ENCODE measurements at places on chromosomes 13 and 19.

DNA sequence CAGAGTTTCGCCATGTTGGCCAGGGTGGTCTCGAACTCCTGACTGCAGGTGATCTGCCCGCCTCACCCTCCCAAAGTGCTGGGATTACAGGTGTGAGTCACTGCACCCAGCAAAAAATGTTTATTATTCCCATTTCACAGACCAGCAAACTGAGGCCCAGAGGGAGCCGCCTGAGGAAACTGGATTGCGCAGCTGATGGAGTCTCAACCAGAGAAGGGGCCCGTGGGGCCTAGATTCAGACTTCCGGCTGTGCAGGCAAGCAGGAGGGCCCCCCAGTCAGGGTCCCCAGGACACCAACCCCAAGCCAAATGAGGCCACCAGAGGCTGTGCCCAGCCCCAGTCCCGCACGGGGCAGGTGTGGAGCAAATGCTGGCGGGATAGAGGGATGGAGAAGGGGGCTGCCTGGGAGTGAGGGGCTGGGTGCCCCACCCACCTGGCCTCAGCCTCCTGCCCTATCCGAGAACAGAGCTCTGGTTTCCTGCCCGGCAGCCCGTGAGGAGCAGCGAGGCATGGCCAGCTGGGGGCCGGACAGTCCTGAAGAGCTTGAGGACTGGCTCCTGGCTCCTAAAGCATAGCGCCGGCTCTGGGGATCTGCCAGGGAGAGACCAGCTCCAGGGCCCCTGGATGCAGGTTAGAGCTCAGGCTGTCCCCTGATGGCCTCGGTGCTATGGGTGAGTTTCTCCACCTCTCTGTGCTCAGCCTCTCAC lies 22.0 kb downstream of the MISP start:
- no peak for DNase-seq

DNA sequence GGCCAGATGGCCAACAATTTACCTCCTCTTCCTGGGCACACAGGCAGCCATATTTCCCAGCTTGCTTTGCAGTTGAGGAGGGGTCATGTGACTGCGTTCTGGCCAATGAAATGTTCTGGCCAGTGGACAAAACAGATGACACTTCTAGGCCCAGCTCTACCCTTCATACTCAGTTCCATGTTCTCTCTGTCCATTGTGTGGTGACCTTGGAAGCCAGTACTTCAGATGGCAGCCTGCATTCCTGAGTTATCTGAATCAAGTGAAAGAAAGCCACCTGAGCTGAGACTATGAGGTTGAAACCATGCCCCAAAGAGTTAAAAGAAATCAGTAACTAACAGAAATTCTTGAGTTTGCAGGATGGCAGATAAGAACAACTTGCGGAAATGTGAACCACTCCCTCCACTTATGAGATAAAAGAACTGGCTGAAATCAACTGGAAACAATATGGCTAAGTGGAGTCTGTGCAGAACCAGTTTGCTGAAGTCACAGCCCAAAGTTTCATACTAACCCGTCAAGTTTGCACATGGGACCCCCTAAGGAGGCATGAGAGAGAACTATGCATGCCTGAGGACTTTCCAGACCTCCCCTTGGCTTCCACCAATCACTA lies 8.1 kb downstream of the FAM187B start:
- DNase-seq, result no peak

DNA sequence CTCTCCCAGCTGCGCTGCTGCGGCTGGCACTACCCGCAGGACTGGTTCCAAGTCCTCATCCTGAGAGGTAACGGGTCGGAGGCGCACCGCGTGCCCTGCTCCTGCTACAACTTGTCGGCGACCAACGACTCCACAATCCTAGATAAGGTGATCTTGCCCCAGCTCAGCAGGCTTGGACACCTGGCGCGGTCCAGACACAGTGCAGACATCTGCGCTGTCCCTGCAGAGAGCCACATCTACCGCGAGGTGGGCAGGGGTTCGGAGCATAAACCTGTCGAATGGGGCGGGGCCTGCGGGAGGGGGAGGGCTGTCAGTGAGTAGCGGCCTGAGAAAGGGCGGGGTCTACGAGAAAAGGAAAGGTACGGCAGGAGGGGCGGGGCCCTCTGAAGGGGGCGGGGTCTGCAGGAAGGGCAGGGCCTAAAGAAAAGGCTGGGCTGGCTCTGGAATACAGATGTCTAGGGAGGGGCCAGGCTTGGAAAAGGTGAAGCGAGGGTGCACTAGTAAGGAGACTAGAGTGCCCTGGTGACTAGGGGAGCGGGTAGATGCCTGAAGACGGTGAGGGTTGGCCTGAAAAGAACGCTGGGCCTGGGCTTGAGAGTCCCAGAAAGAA lies 3.6 kb downstream of the CD37 start:
- no peak for DNase-seq

GRCh38 chr13:103852036-103852435 lies 785.8 kb upstream of the SLC10A2 start:
- DNase-seq, result no peak

DNA sequence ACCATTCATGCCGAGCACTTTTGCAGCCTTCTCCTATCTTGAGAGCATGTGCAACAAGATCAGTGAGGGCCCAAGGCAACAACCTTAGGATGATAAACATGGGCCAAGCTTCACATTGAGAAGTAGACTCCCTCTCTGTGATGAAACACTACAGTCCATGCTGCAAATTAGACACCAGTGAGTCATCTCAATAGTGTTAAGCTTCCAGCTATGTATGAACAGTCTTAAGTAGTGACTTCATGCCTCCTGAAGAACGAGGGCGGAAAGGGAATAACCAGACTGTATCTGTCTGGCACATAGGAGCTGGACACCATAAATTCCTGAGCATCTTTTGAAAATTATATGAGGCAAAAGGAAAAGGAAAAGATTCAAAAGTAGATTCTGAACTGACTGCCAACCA lies 309.9 kb upstream of the SLITRK1 start:
- no peak for DNase-seq

Measured in Kasumi-1 (cell line).